ENCODE measurements at places on chromosomes 1 and 21. TPM values are rescaled to one million over a fixed set of nuclear protein-coding genes. Genes with fewer than 3 reads are reported as not detected.
A peak's percentile ranks its signal among the peaks of the same experiment; 100 is the strongest.

The AGTRAP gene
- 82.5 TPM for total RNA-seq

DNA sequence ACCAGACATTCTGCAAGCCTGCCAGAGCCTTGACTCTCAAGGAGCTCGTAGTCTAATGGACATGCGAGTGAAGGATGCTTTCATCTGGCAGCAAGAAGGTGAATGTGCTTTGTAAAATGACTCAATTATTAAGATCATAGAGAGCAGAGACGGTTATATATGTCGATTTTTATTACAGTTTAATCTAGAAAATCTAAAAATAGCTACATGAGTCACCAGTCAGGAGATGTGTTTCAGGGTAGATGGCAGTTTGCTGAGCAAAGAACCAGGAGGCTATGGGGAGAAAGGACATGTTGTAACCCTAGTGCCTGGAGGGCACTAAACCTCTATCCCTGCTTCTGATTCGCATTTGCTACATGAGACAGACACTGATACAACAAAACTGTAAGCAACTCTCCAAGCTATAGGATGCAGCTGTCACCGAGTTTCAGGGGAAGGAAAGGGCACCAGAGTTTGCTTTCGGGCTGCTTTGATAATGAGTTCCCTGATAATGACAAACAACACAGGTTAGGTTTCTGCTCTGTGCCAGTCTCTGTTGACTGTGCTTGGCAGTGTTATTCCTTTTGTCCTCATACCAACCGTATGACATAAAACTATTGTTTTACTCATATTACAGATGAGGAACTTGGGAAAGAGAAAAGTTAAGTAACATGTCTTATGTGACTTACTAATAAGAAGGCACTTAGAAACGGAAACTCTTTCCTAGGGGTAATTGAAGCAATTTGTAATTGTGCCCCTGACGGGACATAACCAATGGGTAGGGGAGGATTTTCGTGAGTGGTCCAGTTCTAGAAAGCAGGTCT lies 43.2 kb downstream of the C1orf198 start:
- no peak overlapping the region for H3K4me3 ChIP-seq
- peaks cover 3% of the 10 kb centered on the region for H3K27me3 ChIP-seq
- no peaks in the 10 kb centered on the region for H3K36me3 ChIP-seq
- no peak overlapping the region for H3K27ac ChIP-seq
- DNase-seq = no peak

The KANK4 gene
- total RNA-seq = not detected

DNA sequence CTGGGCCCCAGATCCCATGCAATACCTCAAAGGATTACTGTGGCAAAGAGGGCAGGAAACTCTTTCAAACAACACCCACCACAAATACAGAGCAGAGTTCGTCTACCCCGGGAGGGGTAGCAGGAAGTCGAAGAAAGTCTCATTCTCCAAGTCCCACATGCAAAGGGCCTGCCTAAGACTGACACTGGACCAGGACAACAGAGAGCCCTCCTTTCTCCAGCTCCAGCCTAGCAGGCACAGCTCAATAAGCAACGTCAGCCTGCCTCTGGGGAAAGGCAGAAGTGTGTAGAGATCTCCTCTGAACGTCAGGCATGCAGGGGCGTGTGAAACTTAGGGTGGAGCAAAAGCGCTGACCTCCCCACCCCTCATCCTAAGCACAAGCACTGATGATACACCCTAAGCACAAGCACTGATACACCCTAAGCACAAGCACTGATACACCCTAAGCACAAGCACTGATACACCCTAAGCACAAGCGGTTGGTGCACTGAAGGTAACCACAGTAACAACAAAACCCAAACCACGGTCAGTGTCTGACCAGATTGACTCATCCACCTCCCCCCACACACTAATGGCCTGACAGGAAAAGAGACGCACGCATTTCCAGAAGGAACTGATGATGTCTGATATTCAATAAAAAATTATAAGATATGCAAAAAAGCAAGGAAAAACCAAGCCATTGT lies 1.3 kb downstream of the KRTAP12-3 start:
- peak; percentile 51 for DNase-seq
- peaks cover 3% of the 10 kb centered on the region for H3K27me3 ChIP-seq
- H3K4me3 ChIP-seq = peak overlapping the region; percentile 6
